ENCODE measurements at places on chromosomes 16 and 17.

DNA sequence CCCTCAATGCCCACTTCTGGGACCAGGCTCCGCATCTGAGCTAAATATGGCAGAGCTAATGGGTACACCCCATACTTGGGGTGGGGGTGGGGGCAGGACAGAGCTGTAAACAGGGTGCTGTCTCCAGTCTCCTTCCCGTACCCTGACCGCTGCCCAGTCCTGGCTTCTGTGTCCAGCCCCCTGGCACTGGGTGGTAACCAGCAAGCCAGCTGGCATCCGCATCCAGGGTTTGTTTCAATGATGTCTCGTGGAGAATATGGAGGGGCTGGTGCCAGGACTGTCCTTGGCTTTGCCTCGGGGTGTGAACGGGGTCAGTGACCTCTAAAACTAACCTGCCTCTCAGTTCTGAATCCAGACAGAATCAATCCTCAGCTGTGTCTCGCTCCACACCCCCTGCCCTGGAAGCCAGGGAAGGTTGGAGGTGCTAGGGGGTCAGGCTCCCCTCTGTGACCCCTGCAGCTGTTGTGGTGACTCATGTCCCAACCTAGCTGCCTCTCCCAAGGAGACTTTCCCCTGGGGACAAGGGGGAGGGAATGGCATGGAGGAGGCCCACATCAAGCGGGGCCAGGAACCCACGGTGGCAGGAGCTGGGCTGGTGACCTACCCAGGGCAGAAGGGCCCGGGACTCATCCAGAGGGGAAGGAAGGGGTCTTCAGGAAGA lies 1.5 kb upstream of the PNMT start:
- no peak for DNase-seq

DNA sequence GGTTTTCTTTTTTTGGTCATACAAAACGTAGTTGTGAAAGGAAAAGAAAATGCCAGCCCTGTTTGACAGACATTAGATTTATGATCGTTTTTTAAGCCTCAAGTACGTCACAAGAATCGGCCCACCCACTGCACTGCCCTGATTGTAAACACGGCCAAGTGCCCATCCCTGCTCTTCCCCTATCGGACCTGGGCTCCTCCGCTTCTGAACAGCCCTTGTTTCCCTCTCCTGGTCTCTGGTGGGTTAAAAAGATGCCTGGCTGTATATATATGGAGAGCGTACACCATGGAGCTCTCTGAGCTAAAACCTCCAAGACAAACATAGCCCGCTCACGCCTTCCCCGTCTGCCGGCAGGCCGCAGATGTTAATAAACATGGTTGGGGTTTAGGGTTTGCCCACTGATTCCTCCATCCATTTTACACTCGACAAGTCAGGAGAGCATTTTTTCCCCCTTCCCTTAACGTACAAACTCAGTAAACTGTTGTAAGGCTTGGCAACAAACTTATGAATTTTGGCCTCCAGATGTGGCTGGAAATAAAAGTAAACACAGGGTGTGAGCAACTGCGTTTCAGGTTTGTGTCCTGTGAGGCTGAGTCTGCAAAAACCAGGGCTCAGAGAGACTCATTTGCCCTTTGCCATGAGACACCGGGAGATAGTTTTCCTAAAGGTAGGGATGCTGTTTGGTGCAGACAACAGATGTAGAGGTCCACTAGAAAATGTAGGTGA lies 325.9 kb downstream of the SOX9 start:
- no peak for DNase-seq

DNA sequence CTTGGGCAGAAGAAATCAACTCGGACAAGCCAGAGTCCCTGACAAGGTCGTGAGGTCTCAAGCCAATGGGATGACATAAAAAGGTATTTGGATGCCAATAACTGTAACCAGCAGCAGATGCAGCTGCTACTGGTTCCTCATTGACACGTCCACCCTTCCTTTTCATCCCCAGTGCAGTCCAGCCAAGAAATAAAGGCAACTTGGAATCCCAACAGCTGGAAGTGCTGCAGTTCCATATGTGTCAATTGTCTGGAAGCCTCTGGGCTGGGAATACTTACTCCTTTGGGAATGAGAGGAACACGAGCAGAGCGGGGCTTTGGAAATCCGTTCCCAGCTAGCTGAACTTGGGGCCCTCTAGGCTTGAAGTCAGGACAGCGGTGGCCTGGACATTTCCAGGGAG lies 360.4 kb upstream of the ZFHX3 start:
- no peak for DNase-seq

GRCh38 chr17:56426901-56427300 lies 166.6 kb upstream of the NOG start:
- DNase-seq, result no peak

DNA sequence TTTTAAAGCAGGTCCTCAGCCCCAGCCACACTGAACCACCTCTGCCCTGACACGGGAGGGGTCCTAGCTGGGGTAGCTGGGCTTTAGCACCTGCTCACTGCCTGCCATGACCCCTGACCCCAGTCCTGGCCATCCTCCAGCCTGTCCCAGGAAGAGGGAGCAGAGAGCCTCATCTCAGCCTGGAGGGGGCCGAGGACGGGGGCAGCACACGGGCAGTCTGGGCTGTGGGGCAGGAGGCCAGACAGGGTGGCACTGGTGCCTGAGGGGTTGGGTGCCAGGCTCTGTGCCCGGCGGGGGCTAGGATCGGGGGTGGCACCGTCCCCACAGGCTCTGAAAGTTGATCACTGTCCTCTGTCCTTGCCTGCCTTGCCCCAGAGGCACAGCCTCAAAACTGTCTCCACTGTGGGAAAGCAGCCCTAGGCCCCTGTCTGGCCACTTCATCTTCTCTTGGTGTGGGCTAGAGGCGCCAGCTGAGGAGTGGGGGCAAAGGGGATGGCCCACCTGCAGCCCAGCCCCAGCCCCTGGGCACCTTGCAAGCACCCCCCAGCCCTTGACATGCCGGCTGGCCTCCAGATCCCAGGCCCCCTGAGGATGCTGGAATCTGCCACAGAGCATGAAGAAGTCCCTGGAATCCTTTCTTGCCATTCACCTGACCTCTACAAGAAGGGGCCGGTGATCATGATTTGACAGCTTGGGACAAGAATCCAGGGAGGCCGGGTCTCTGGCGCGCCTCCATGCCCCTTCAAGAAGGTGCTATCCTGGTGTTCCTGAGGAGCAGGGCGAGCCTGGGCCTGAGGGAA lies 15.7 kb downstream of the ENDOV start:
- DNase-seq, result no peak

DNA sequence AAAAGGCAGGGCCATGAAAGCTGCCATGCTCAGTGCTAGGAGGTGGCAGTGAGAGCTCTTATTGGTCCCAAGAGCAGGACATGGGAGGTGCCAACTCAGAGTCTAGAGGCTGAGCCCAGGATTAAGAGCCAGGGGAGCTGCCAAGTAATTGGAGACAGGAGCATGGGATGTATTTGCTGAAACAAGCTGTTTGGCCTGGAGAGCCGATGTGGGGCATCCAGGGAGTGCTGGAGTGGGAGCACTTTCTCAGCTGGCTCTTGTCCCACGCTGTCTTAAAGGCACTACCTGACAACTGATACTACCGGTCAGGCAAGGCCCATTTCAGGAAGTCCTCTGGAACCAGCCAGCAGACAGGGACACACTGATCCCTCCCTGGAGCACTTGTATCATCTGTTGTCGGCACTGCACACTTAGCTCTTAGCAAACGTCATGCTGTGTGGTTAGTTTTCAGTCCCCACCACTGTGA lies 19.3 kb downstream of the ANKFN1 start:
- DNase-seq, result no peak

- DNase-seq, result peak; percentile 68
These were observed at the start of gene CX3CL1 for GRCh38 chr16:57372372-57373116. Gene CX3CL1 (plus strand): TSS chr16:57372490. CDS start chr16:57372569, 79 bp downstream.

DNA sequence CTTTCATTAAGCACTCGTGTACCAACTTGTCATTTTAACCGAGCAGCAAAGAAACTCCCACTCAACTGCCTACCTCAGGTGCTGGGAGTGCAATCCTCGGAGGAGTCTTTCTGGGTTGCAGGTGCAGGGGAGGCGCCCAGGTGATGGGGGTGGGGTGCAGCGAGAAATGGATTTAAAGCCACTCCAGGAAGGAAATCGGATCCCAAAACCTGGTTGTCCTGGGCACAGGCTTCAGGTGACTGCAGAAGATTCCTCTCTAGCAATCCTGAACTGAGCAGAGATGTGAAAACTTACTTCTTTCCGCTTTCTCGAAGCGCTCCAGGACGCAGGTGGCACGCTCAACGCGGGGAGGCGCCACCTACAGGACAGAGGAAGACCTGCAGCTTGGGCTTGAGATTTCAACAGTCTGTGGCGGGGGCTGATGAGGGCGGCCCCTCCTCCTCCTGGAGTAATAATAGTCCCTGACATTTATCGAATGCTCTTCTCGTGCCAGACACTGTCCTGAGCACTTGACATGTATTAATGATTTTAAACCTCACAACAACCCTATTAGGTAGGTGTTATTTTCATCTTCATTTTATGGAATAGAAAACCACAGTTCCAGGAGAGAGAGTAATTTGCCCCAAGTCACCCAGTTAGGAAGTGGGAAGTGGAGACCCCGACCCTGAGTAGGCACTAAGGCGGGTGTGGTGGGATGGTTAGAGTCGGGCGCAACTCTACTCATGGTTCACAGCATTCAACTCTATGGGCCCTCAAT lies 27.2 kb upstream of the SKAP1 start:
- peak; percentile 16 for DNase-seq

GRCh38 chr16:60404401-60404800 lies 1631.8 kb downstream of the CDH8 start:
- DNase-seq, result no peak

All from uterus (tissue), 4 donors.